ENCODE measurements at places on chromosomes 13 and 19.

DNA sequence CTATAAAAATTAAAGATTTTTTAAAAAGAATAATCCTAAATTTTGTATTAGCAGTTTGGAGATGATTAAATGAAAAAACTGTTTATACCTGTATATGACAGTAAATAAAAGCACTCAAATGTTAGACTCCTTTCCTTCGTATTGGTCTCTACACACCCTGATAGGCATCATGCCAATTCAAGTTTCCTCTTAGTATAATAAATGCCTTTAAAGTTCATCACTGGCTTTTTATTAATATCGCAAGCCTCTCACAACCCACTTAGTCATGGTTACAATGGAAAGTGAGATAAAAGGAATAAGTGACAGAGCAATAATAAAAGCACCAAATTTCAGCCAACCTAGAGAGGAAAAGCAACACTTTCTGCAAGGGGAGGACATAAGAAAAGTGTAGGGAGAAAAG, 102.2 kb downstream of the PIBF1 start:
- DNase-seq = no peak

- DNase-seq = no peak
Observed at GRCh38 chr13:75870397-75870903, 234.3 kb downstream of the LMO7 start.

- no peak for DNase-seq
Observed at GRCh38 chr13:97723655-97724054, 229.8 kb upstream of the IPO5 start.

GRCh38 chr13:97802213-97802612, 151.3 kb upstream of the IPO5 start:
- no peak for DNase-seq

- no peak for DNase-seq
Observed at GRCh38 chr13:96426167-96426566, 336.3 kb downstream of the HS6ST3 start.

- no peak for DNase-seq
Observed at GRCh38 chr19:17327654-17328516, 6.8 kb downstream of the ANO8 start.

GRCh38 chr13:44575741-44576350, at the start of gene TSC22D1:
TSS of gene TSC22D1 (minus strand) at chr13:44576330. CDS start at chr13:44576074, 256 bp downstream.
- DNase-seq = peak; percentile 59

- no peak for DNase-seq
Observed at GRCh38 chr13:44818428-44818827, 170.8 kb downstream of the NUFIP1 start.

GRCh38 chr19:640161-640558, 481 bp downstream of the FGF22 start:
- no peak for DNase-seq

- no peak for DNase-seq
Observed at GRCh38 chr13:90177512-90177911, 1170.0 kb upstream of the MIR17HG start.

DNA sequence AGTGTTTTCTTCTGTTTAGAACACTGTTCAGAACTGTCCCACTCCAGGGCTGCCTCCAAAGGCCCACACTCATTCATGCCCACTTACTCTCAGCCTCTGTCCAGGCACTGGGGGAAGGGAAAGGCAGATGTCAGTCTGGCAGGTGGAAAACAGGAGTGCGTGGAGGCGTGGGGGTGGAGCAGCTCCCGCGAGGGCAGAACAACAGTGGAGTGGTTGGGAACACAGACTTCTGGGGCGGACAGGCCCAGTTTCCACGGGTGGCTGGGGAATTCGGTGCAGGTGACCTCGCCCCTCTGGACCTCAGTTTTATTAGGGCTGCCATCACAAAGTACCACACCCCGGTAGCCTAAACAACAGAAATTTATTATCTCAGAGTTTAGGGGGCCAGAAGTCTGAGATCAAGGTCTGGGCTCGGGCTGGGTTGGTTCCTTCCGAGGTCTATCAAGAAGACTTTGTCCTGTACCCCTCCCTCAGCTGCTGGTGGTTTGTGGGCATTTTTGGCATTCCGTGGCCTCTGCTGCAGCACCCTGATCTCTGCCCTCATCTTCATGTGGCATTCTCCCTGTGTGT, 59.7 kb downstream of the SIPA1L3 start:
- peak; percentile 70 for DNase-seq

GRCh38 chr13:47332149-47332548, 435.3 kb upstream of the HTR2A start:
- peak; percentile 40 for DNase-seq

- peak; percentile 65 for DNase-seq
Observed at GRCh38 chr13:84366506-84366905, 484.2 kb upstream of the SLITRK1 start.

- no peak for DNase-seq
Observed at GRCh38 chr19:16660763-16661479, at the start of gene TMEM38A. TSS of gene TMEM38A (plus strand) at chr19:16661139. CDS start at chr19:16661218, 79 bp downstream.

DNA sequence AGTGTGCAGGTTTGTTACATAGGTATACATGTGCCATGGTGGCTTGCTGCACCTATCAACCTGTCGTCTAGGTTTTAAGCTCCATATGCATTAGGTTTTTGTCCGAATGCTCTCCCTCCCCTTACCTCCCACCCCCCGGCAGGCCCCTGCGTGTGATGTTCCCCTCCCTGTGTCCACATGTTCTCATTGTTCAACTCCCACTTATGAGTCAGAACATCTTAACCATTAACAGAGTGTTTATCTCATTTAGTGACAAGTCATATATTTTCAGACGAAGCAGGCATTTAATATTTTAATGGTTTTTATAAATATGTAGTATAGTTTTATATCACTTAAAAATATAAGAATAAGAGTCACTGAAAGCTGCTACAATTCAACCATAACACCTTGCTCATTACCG, 780.5 kb upstream of the ARGLU1 start:
- no peak for DNase-seq

DNA sequence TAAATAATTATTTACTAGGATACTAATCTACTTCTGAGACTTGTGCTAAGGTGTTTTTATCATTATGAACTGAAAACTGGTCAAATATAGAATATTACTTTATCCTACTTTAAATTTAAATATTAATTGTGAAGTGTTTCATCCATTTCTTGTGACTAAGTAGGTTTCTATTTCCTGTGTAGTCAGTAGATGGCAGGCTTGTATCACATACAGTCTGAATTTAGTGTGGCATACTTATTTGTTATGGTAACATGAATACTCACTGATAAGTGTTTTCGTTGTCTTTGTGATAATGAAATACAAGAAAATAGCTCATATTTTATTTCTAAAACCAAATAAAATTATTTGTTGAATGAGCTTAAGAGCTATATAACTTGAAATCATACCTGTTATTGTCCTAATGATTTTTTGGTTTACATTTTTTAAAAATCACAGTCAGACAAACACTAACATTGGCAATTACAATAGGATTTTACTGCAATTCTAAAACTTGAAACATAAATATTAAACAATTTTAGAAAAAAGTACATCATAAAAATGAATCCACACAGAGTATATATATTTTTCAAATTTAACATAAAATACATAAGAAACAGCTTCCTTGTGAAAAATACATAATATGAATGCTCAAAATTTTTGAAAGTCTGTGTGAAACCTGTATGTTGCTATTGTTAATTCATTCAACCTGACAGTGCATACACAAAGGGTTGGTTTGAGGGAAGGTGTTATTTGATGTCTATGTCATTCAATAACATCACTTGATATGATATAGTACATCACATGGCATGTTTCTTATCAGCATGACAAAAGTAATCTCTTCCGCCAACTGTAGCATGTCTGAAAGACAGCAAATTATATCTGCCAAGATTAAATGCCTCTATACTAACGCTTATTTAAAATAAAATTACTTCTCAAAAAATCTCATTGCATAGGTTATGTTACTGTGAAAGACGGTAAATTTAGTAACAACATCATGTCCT, 904.8 kb upstream of the PCDH20 start:
- peak; percentile 33 for DNase-seq

DNA sequence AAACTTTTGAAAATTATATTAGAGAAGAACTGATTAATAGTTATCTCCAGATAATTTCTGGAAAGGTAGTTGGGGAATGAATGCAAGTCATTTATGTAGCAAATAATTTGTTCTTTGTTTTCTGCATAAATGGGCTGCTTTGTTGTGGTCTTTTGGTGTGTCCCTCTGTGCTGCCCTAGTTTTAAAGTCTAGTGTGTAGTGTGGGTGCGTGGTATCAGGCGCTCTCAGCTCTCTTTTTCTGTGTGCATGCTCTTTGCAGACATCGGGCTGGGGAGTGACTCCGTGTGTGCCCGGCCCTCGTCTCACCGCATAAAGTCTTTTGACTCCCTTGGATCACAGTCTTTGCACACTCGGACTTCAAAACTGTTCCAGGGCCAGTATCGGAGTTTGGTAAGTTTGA, 94.5 kb downstream of the ARHGEF7 start:
- no peak for DNase-seq

DNA sequence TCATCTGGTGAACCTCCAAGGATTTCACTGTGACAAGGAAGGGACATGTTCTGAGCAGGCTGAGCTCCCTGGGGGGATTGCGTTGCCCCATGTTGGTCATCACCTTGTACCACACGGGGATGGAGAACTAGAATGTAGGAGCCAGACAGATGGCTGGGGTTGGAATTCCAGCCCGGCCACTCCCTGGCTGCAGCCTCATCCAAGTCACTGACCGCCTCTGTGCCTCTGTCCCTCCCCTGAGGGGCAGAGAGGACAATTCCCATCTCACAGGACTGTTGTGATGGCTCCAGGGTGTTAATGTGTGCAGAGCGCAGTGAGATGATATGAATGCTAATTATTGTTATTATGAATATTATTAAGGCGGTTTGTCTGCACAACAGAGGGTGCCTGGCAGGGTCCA, 24.1 kb downstream of the ADGRL1 start:
- no peak for DNase-seq

GRCh38 chr13:47213047-47213446, 316.2 kb upstream of the HTR2A start:
- peak; percentile 28 for DNase-seq

DNA sequence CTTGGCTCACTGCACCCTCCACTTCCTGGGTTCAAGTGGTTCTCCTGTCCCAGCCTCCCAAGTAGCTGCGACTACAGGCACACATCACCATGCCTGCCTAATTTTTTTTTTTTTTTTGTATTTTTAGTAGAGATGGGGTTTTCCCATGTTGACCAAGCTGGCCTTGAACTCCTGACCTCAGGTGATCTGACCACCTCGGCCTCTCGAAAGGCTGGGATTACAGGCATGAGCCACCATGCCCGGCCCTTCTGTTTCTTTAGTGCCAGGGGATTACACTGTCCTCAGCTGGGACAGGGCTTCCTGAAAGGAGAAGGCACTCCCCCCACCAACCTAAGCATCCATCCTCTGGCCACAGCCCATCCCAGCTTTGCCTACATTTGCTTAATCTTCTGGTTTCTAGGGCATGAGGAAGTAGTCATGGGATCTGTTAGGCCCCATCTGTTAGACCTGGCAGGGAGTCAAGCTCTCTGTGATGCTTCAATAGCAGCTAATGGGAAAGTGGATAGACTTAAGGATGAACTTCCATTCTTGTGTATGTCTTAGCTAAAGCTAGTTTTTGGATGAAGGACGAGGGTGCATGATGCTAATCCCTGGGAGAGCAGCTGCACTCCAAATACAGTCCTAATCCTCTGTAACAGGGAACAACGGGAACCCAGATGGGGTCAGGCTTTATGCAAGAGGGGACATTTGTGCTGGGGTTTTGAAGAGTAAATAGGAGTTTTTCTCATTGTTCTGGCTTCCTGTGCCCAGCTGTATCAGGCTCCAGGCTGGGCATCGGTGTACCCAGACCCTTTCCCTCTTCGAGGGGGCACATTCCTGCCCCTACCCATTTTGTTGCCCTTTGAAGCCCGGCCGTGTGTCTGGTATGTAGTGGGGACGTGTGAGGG, 2.6 kb downstream of the VAV1 start:
- no peak for DNase-seq

DNA sequence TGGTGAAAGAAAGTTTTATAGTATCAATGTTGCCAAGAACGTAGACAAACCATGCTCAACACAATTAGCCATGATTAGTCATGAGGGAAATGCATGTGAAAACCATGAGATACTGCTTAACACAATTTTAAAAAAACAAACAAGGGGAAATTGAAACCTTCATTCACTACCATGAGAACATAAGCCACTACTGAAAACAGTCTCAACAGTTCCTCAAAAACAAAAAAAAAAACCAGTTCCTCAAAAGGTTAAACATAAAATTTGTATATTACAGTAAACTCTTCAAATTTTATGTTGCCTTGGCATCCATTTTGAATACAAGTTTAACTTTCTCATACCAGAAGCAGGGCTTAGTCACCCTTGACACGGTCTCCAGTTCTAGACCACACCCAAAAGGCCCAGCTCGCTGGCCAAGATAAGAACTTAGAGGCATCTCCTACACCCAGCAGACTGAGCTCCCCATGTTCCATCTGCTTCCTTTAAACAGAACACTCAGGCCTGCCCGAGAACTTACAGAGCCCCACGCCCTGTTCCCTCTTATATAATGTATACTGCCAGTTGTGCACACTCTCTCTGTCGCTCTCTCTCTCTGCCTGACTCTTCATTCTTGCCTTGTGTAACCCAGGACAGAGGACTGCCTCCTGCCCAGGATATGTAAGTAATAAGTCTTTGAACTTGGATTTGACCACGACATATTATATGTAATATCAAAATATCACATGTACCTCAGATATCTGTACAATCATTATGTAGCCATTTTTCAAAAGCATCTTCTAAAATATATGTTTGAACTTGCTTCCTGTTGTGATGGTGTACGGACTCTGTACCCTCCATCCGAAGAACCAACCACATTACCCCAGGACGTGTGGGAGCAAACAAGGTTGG, 67.4 kb downstream of the STK24 start:
- peak; percentile 86 for DNase-seq

DNA sequence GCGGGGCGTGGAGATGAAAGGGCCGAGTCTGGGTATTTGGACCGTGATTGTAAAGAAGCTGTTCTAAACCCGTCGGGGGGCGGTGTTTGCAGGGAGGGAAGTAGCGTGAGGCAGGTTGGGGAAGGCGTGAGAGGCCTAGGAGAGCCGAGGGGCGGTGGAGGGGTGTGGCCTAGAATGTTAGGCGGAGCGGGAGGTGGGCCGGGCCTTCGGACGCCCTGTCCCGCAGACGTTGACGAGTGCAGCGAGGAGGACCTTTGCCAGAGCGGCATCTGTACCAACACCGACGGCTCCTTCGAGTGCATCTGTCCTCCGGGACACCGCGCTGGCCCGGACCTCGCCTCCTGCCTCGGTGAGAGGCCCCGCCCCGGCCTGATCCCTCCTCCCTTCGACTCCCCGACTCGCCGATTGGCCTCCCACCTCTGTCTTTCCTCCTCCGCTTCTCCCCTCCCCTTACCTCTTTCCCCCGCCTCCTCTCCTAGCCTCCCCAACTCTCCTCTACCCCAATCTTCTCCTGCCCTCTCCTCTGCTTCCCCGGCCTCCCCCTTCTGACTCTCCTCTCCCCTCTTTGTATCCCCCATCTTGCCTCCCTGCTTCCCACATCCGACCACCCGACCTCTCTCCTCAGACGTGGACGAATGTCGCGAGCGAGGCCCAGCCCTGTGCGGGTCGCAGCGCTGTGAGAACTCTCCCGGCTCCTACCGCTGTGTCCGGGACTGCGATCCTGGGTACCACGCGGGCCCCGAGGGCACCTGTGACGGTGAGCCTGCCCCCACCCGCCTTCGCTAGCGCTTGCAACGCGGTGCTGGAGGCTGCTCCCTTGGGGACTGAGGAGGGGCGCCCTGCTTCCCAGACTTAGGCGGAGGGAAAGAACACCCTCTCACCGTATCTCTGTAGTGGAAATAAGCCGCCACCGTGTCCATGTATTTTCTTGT, 12.8 kb downstream of the LTBP4 start:
- DNase-seq = peak; percentile 81

Measured in astrocyte (in vitro differentiated cells and primary cell).